ENCODE measurements at places on chromosomes 16 and 17. TPM values are rescaled to one million over a fixed set of nuclear protein-coding genes. Genes with fewer than 3 reads are reported as not detected.

Gene NEUROD2
- total RNA-seq, result not detected

Gene SERPINF2
- total RNA-seq, result 768 TPM

GRCh38 chr16:86181526-86181925 lies 282.6 kb downstream of the IRF8 start:
- DNase-seq, result no peak
- H3K27ac ChIP-seq, result no peak overlapping the region
- H3K4me1 ChIP-seq, result no peaks in the 10 kb centered on the region
- H3K36me3 ChIP-seq, result no peaks in the 10 kb centered on the region
- no peak overlapping the region for H3K4me3 ChIP-seq

DNA sequence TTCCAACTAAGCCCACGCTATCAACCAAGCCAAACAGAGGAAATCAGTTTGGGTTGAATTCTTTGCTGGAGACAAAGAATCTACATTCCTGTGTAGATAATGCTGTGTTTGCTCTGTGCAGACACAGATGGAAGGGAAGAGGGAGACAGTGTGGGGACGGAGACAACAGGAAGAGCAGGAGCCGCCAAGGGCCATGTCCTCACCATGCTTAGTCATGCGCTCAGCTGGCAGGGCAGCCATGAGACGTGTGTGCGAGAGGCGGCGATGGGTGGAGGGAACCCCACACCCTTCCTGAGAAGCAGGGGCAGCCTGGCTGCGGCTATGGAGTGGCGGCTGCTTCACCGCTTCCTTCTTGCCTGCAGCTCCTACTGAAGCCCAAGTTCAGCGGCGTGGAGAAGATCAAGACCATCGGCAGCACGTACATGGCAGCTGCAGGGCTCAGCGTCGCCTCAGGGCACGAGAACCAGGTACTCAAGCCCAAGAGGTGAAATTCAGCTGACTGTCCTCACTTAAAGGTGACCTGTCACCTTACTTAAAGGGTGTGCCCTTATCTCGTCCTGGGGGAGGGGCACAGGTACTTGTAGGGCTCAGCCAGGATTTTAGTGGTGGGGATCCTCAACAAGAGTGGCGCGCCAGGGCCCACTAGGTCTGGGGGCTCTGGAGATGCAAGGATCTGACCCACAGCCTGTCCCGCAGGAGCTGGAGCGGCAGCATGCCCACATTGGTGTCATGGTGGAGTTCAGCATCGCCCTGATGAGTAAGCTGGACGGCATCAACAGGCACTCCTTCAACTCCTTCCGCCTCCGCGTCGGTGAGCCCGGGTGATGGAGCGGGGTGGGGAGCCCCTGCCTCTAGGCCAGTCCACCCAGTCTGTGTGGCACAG lies 47.5 kb downstream of the ADCY7 start:
- DNase-seq, result peak; percentile 65
- H3K27me3 ChIP-seq, result no peaks in the 10 kb centered on the region
- no peaks in the 10 kb centered on the region for H3K4me1 ChIP-seq
- peaks cover 32% of the 10 kb centered on the region for H3K36me3 ChIP-seq
- H3K27ac ChIP-seq, result peak overlapping the region; percentile 9
- H3K4me3 ChIP-seq, result no peak overlapping the region

DNA sequence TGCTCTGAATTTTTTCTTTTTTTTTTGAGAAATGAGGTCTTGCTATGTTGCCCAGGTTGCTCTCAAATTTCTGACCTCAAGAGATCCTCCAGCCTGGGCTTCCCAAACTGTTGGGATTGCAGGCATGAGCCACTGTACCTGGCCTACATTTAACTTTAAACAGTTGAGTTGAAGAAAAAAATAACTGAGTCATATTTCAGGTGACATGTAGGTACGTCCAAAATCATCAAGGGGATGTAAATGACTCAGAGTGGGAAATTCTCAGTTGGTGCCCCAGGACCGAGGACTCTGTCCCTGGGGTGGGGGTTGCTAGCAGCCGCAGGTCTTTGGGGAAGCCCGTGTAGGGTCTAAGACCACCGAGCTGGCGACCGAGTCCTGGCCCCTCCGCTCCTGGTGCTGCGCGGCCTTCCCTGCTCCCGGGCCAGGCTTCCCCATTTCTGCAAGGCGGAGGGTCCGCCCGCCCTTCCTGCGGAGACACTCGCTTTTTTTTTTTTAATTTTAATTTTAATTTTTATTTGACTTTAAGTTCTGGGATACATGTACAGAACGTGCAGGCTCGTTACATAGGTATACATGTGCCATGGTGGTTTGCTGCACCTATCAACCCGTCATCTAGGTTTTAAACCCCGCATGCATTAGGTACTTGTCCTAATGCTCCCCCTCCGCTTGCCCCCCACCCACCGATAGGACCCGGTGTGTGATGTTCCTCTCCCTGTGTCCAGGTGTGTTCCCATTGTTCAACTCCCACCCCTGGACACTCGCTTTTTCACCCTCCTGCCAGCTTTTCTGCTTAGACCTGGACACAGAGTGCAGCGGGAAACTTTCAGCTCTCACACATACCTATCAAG lies 12.7 kb upstream of the N4BP1 start:
- peak overlapping the region; percentile 89 for H3K27ac ChIP-seq
- no peaks in the 10 kb centered on the region for H3K27me3 ChIP-seq
- no peak for DNase-seq
- H3K4me1 ChIP-seq, result peaks cover 9% of the 10 kb centered on the region

Measured in liver (tissue), 10 donors.